ENCODE measurements at places on chromosomes 12 and 14.

GRCh38 chr12:83261998-83262397 is 575.3 kb downstream of the TMTC2 start:
- no peak for DNase-seq

DNA sequence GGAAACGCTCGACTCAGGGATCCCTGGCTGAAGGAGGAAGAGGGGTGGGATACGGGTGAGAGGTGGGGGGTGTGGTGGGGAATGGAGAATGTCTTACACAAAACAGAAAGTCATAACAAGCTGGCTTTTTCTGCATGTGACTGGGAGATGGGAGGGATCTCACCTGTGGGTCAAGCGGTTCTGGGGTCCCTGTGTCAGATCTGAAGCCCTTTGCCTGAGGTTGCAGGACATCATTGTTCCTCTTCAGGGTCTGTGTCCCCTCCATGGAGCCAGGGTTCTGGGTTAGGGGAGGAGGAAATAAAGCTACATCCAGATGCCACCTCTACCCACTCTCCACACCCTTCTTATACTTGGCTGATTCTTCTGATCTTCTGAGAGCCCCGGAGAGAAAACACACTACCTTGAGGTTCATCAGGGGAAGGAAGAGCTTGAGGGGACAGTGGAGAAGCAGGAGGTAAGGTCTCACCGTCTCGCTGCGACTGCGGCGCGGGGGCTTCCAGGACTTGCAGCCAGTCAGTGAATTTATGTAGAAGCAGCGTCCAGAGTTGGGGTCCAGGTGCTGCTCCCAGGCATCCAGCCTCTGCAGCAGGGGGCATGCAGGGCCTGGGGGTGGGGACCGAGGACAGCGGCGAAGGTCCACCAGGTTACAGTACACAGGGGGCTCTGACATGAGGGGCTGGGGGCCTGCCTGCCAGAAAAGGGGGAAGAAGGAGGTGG is 2.5 kb downstream of the ARHGAP9 start:
- DNase-seq = no peak

GRCh38 chr14:71698673-71699072 is 233.6 kb upstream of the RGS6 start:
- no peak for DNase-seq

DNA sequence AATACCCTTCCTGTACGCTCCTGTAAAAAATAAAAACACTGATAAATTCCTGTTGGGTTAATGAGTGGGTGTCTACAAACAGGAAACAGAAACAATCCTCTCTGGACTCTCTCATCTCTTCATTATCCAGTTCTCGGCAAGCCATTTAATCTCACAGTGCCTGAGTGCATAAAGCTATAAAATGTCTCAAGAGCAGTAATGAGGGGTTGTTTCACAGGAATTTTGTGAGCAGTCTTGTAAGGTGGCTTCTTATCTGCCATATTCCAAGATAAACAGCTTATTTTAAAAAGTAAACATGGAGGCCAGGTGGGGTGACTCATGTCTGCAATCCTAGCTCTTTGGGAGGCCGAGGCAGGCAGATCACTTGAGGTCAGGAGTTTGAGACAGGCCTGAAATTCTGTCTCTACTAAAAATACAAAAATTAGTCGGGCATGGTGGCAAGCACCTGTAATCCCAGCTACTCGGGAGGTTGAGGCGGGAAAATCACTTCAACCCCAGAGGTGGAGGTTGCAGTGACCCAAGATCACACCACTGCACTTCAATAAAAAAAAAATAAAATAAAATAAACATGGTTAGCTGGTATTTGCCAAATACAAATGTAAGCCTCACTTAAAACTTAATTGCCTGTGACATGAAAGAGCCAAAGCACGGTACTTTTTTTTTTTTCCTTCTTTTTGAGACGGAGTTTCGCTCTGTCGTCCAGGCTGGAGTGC is 54.0 kb downstream of the CLIP1 start:
- DNase-seq = no peak

GRCh38 chr12:121532503-121533393 is 48.1 kb downstream of the KDM2B start:
- no peak for DNase-seq

DNA sequence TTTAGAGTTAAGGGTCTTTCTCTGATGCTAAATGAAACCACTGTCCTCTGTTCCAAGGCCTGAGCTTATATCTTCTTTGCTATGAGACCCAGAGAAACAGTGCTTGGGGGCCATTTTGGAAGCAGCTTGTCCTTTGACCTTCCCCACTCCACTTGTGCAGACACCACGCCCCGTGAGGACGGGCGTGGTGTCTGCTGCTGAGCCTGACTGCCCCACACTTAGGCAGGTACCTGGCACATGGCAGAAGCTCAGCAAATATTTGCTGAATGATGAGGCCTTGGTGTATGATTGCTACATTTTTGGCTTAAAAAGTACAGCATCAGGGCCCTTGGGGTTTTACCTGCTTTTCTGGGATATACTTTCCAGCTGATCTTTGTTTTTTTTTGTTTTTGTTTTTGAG is 69.9 kb downstream of the RASSF3 start:
- no peak for DNase-seq

Measured in activated CD8-positive, alpha-beta memory T cell treated with anti-CD3 and anti-CD28 coated beads for 1 hour (primary cell).